Glomerular endothelial cell (primary cell): ENCODE measurements at places on chromosomes 1 and 21. TPM values are rescaled to one million over a fixed set of nuclear protein-coding genes. Genes with fewer than 3 reads are reported as not detected.

DNA sequence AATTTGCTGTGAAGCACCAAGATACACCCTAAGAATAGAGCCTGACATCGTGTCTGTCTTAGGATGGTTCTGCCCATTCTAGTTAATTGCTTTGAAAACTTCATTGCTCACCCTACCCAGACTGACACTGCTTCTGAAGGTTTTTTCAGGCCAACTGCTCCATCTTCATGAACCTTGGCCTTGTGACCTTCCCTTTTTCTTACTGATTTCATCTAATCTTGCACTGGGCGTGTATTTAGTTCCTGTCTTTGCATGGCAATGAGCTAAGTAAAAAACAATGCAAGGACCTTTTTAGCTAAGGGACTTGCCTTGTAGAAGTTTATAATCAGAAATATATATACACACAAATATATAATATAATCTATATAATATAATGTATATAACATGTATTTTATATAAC, 108.0 kb downstream of the PBX1 start:
- DNase-seq: no peak

DNA sequence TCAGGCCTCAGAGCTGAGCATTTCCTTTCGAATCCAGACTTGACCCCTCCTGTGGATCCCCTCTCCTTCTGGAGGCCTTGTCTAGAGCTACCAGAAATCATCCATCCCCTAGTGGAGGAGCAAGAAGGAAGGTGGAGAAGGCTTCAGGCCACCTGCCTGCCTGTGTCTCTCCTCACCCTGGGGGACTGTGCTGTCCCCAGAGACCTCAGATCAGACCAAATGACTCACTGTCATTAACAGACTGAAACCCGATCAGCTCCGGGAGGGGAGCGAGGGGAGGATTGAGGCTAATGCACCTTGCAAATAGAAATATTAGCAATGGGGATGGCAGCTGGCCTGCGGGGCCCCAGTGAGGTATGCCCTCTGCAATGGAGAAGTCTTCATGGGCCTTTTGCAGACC, 2.1 kb downstream of the MYBPH start:
- DNase-seq: no peak

PADI1 gene
- total RNA-seq: 0.18 and 0.58 TPM in 2 replicates

PROK1 gene
- not detected in 2 replicates for total RNA-seq

CR2 gene
- total RNA-seq: not detected in 2 replicates

TGFBR3 gene
- 8.2 and 10.0 TPM in 2 replicates for total RNA-seq
